Hematopoietic multipotent progenitor cell treated with erythropoietin and hydrocortisone succinate and interleukin-3 and kit ligand, for 4 days (in vitro differentiated cells): ENCODE measurements at places on chromosomes 3 and 15.

GRCh38 chr15:91055548-91056331, 33.3 kb upstream of the VPS33B start:
- peak; percentile 79 for DNase-seq

DNA sequence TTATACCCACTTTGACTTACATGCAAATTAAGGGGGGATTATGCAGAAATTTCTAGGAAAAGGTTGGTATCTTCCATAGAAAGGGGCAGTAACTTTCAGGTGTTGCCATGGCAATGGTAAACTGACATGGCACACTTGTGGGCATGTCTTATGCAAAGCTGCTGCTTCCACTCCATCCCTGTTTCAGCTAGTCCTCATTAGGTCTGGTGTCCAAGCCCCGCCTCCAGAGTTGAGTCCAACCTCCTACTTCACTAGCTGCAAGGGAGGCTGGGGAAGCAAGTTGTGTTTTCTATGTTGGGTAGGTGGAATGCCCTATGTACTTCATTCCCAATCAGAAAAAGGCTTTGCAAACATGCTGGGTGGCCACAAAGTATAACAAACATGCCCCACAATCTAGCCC, 14.7 kb upstream of the KLHL40 start:
- no peak for DNase-seq

- no peak for DNase-seq
These were observed 29.6 kb downstream of the LMLN start for GRCh38 chr3:197989651-197990050.

DNA sequence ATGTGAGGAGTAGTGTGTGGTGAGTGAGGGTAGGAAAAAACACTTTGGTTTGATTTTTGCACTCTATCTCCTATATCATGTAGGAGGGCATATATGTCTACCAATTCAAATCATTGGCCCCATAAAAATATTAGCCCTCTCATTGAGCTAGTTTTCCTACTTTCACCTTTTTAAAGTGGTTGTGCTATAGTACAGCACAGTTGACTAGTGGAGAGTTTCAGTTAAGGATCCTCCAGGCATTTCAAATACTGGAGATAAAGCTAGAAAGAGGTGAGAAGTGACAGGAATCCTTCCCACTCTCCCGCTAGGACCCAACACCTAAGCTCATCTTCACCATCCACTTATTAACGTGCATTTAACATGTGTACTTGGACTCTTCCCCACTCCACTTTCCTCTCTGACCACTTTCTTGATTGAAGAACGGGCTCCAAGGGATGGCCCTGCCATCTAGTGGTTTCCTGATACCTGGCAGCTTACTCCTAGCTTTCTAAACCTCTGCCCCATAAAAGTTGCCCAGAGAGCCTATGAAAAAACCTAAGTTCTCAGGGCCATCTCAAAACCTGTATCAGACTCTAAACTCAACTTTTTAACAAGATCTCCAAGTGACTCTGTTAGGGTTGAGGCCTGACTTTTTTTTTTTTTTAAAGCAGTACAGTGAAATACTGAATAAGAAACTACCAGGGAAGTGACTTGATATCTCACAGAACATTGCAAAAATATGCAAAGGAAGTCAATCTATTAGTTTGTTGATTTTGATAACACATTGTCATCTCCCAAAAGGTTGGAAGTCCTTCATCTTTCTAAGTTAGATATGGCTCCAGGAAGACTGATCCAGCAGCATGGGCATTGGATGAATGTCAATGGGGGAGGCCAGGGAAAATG, 17.9 kb downstream of the IL12A start:
- DNase-seq, result peak; percentile 87

DNA sequence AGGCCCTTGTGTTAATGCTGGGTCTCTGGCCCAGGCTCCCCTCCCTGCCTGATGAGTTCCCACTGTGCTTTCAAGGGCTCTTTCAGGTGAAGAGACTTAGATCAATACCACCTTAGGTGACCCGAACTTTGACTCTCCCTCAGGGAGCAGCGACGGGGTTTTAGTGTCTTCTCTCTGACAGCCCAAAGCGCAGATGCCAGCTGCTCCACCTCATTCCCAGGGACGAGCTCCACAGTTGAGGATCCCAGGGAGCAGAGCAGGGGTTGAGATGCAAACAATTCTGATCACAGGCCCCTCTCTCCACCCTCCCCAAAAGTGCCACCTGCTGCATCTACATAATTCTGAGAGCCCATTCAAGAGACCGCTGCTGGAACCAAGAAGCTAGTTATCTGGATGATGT, 265.1 kb downstream of the TJP1 start:
- DNase-seq, result no peak

DNA sequence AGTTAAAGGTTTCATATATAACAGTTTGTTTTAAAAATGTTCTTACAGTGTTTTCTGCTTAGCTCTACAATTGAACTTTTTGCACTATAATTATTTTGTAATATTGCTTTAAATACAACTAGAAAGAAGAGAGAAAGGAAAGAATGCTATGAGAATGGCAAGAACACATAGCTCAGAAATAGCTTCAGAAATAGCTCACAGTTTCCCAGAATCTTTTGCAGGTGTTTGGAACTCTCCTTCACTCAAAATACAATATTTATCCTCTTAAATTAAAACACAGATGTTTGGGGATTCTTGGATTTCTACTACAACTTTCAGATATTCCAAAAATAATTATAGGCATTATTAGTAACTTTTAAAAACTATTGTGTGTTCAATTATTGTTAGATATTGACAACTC, 658.0 kb upstream of the DPPA4 start:
- DNase-seq, result no peak

- no peak for DNase-seq
These were observed 32.9 kb upstream of the CRTC3 start for GRCh38 chr15:90496791-90497190.

- DNase-seq, result no peak
These were observed 42.9 kb downstream of the IGSF11 start for GRCh38 chr3:118991775-118992174.

GRCh38 chr3:133851266-133851906, 44.3 kb downstream of the RAB6B start:
- peak; percentile 98 for DNase-seq

DNA sequence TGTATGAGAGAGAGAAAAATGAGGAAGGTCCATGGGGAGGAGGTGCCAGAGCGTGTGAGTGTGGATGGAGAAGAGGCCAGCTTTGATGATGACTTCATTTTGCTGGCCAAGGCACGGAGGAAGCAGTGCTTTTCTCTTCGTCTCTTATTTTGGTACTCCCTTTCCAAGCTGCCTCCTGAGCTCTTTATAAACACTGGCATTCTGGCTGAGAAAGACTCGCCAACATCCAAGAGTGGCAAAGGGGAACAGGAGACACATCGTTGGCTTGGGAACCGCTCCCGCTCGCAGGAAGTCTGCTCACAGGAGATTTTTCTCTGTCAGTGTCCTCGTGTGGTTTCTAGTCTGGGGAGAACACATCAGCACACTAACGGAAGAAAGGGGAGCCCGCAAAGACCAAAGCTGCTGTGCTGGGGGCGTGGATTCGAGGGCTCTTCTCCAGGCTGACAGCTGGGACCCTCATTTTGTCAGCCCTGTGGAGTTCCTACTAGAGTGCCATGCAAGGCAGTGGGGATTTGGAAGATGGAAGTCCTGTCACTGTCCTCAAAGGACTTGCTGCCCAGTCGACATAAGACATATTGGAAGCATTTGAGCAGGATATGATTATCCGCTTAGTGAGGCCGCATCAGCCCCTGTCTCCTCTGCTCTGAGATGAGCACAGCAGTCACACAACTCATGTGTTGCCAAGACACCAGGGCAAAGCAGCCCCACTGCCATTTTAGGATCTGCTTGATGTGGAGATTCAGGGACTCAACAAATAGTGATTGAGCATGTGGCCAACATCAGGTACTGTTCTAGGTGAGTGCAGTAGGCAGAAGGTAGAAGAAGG, 8.0 kb upstream of the SEMA4B start:
- DNase-seq, result peak; percentile 77

DNA sequence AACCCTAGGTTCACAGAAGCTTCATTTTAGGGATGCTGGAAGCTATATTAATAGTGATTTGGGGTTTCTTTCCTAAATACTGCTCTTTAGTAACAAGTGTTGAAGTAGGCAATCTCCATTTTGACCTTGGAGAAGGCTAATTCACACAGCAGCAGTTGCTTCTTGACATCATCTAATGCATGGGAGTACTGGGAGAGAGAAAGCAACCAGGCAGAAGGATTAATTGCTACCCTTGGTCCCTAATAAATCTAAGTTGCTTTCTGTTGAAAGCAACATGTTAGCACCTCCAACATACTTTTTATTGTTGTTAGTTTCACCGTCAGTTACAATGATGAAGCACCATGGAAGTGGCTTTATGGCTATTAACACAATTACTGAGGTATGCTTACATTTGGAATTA, 96.2 kb downstream of the ADAMTS9 start:
- DNase-seq, result no peak

- no peak for DNase-seq
These were observed 426.1 kb upstream of the THBS1 start for GRCh38 chr15:39154776-39155175.

GRCh38 chr3:157420606-157421130, 16.0 kb upstream of the PTX3 start:
- no peak for DNase-seq
